Fibroblast of skin of left quadriceps (primary cell): ENCODE measurements at places on chromosomes 12 and 14.

- DNase-seq: no peak
These were observed 18.1 kb downstream of the PPM1H start for GRCh38 chr12:62916632-62917425.

DNA sequence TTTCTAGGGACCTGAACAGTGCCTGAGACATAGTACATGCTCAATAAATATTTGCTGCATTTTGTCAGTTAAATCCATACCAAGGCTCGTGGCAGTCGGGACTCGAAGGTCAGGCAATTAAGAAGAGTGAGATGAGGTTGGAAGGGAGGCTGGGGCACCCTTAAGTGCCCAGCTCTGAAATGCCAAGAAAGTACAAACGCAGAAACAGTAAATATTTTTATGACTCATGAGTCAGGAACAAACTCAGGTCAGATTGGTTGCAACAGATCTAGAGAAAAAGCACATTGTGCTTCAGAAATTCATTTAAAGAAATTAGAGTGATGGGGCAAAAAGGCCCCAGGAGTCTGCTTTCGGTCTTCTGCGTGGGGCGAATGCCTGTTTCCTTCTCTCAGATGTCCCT, 83.0 kb upstream of the FZD10 start:
- no peak for DNase-seq

DNA sequence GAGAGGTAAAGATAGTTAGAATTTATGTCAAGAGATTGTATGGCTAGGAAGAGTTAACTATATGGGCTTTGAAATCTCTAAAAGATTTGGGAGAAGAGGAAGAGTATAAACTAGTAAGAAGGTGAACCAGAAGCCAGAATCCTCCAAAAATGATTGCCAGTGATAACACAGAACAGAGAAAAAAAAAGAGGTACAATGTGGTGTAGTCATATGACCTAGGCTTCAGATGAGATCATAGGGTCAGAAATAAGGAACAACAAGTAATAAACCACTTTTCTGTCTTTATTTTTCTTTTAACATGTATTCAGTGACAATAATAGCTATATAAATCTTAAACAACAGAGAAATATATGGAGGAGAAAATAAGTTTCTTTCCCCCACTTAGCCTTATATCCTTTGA, 2.0 kb upstream of the NECAP1 start:
- DNase-seq: no peak

- no peak for DNase-seq
These were observed 1082.1 kb downstream of the BCL11B start for GRCh38 chr14:98189944-98190343.

GRCh38 chr12:10366875-10367274, 23.0 kb downstream of the KLRK1 start:
- no peak for DNase-seq

DNA sequence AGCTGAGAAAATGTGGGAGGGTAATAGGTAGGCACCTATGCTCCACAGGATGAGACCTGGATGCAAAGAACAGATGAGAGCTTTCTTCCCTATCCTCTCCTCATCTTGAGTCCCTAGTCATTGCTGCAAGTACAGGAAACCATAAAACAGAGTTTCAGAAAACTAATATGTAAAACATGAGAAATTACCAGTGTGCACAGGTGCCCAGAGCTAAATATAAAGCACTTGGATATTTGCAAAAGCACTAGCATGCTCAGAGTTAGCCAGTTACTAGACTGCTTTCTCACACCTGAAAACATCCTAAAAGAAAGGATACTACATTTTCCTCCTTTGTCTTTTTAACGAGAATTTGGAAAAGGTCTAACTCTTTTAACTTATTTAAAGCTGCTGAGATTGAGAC, 324.3 kb downstream of the DAD1 start:
- DNase-seq: no peak

- DNase-seq: no peak
These were observed 41.9 kb downstream of the RAD52 start for GRCh38 chr12:907413-908185.

GRCh38 chr14:90560558-90560957, 163.7 kb downstream of the CALM1 start:
- no peak for DNase-seq

DNA sequence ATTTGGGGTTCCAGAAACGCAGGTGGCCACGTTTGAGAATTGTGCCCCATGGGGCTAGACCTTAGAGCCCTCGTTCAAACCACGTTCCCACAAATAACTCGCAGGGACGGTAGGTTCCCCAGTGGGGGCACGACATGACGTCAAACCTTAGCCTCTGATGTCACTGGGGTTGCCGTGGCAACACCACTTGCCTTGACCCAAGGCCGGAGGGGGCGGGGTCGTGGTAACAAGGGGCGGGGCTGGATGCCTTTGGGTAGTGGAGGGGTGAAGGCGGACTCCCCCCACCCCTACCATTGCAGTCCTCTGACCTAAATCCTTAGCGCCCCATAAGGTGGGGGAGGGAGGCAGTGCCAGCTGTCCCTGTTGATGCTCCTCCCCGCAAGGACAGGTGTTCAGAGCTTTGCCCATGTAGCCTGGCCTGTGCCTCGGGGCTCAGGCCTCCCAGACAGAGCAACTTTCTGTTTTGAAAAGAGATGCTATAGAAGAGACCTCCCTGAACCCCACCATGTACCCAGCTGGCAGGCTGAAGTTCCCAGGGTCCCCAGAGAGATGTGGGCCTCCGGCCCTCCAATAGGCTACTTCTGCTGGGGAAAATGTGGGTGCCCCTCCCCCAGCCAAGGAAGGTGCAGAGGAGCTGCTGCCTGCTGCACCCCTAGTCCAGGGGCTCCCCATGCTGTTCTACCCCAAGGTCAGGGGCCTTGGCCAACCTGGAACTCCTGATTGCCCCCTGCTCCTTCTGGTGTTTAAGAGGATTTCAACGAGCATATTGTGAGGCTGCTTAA, 1.9 kb downstream of the FAM222A start:
- no peak for DNase-seq

- peak; percentile 82 for DNase-seq
These were observed 281.0 kb upstream of the RGS6 start for GRCh38 chr14:71651228-71651627.

- DNase-seq: peak; percentile 45
These were observed 15.7 kb downstream of the SIVA1 start for GRCh38 chr14:104768437-104769323.
